Esophagus muscularis mucosa (tissue), 4 donors: ENCODE measurements at places on chromosomes 1 and 21. TPM values are rescaled to one million over a fixed set of nuclear protein-coding genes. Genes with fewer than 3 reads are reported as not detected.

Gene ZNF695
- total RNA-seq: not detected

- no peaks in the 10 kb centered on the region for H3K36me3 ChIP-seq
- H3K27ac ChIP-seq: no peak overlapping the region
- no peak overlapping the region for H3K4me3 ChIP-seq
- H3K27me3 ChIP-seq: no peaks in the 10 kb centered on the region
- peak; percentile 89 for DNase-seq
Measured at GRCh38 chr1:47175227-47175934, 14.5 kb downstream of the PDZK1IP1 start.

Gene MARK1
- total RNA-seq: 16.7 TPM

Gene LELP1
- total RNA-seq: not detected

DNA sequence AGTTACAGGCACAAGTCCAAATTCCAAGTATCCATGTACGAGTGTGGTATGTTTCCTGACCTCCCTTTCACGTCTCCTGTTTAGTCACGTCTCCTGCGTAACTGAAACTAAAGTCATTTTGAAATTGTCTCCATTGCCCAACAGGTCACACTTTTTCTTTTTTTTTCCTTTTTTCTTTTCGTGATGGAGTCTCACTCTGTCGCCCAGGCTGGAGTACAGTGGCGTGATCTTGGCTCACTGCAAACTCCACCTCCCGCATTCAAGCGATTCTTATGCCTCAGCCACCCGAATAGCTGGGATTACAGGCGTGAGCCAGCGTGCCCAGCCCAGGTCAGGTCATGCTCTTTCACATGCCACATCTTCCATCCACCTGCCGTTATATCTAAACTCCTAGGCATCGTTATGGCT, 38.2 kb downstream of the L1TD1 start:
- H3K27ac ChIP-seq: no peak overlapping the region
- H3K4me1 ChIP-seq: peaks cover 9% of the 10 kb centered on the region
- DNase-seq: no peak

Gene MMEL1
- 1.7 TPM for total RNA-seq

Gene KCNQ4
- 9.3 TPM for total RNA-seq

DNA sequence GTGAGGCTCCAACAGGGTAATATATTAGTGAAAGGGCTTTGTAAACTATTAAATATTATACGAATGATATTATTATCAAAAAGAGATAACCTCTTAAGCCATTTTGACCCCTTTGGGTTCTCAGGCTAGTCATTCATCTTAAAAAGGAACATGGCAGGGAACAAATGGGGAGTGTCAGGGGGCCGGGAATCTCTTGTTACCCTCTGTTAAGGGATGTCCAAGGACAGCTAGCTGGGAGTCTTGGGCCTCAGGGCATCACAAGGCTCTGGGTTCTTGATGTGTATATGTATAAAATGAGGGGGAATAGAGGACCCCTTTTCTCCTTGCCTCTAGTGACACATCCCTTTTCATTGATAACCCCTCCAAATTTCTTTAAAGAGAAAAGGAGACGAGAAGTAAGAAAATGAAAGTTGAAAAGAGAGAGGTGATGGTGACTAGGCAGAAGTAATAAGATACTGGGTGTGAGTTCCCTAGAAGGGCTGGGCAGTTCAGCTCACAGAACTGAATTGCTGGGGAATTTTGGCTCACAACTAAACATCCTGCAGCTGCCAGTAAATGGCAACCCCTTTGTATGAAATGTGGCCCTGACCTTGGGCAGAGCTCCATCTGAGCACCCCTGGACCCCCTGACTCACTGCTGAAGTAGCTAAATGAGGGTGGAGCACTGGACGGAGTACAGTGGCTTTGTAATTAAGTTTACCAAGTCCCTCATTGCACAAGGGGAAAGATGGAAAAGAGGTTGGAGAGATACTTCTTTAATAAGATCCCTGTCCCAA, 20.0 kb upstream of the ZNF326 start:
- no peaks in the 10 kb centered on the region for H3K4me1 ChIP-seq
- DNase-seq: no peak
- H3K27ac ChIP-seq: peak overlapping the region; percentile 10
- no peak overlapping the region for H3K4me3 ChIP-seq
- H3K36me3 ChIP-seq: no peaks in the 10 kb centered on the region

- H3K27ac ChIP-seq: peak overlapping the region; percentile 94
- H3K4me3 ChIP-seq: peak overlapping the region; percentile 68
- DNase-seq: no peak
- peaks cover 53% of the 10 kb centered on the region for H3K4me1 ChIP-seq
- no peaks in the 10 kb centered on the region for H3K27me3 ChIP-seq
Measured at GRCh38 chr1:153962088-153963029, 978 bp downstream of the SLC39A1 start.

DNA sequence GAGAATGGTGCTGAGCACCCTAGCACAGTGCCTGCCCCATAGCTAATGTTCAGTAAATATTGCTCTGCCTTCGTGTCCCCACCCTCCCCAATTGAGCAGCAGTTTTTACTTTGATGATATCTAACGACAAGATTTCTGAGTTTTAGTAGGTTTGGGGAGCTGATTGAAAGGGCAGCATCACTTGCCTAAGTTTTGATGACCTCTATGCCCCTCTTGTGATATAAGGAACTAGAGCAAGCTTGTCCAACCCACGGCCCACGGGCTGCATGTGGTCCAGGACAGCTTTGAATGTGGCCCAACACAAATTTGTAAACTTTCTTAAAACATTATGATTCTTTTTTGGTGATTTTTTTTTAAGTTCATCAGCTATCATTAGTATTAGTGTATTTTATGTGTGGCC, 1.6 kb downstream of the CNIH4 start:
- H3K27ac ChIP-seq: peak overlapping the region; percentile 28
- H3K4me1 ChIP-seq: peaks cover 13% of the 10 kb centered on the region
- H3K4me3 ChIP-seq: peak overlapping the region; percentile 88
- H3K36me3 ChIP-seq: no peaks in the 10 kb centered on the region

DNA sequence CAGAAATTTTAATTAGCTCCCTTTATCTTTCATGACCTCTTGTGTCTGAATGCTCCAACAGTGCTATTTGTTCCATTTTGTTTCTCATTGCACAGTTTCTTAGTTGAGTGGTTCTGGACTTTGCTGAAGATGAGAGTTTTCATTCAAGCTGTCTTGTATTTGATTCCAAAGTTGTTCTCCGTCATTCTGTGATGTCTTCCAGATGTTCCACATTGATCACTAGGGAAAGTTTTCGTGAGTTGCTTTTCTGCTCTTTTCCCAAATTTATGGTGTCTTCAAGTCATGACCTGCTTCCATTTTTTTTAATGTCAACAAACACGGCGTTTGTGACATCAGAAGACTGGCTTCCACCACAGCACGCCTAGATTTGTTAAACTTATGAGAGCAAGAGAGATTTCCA, 575.5 kb downstream of the MRPL39 start:
- H3K27me3 ChIP-seq: no peaks in the 10 kb centered on the region
- no peak overlapping the region for H3K4me3 ChIP-seq
- no peaks in the 10 kb centered on the region for H3K36me3 ChIP-seq
- no peak for DNase-seq
- no peaks in the 10 kb centered on the region for H3K4me1 ChIP-seq

Gene ADAM30
- not detected for total RNA-seq

Gene INSRR
- not detected for total RNA-seq

DNA sequence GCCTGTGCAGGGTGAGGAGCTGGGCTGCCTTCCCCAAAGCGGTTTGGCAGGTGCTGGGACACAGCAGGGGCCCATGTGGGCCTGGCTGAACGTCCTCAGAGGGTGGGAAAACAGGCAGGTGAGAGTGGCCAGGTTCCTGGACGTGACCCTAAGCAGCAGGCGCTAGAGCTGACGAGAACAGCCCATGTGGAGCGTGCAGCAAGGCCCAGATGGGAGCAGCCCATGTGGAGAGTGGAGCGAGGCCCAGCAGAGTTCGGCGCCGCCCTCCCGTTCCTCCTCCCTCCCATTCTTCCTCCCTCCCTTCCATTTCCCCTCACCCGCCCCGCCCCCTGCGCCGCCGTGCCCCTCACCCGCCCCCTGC, 314.4 kb upstream of the VAMP3 start:
- no peaks in the 10 kb centered on the region for H3K27me3 ChIP-seq
- H3K27ac ChIP-seq: no peak overlapping the region
- no peak for DNase-seq
- no peaks in the 10 kb centered on the region for H3K4me1 ChIP-seq
- H3K4me3 ChIP-seq: no peak overlapping the region
- H3K36me3 ChIP-seq: no peaks in the 10 kb centered on the region

Gene CYP4A11
- not detected for total RNA-seq

Gene MAP1LC3C
- total RNA-seq: 6.6 TPM

Gene TAF12
- total RNA-seq: 17.6 TPM

Gene KLF17
- 0.42 TPM for total RNA-seq

Gene BATF3
- 7.3 TPM for total RNA-seq

- no peak overlapping the region for H3K27ac ChIP-seq
- no peak overlapping the region for H3K4me3 ChIP-seq
- peak; percentile 78 for DNase-seq
Measured at GRCh38 chr1:109626682-109627408, 7.2 kb downstream of the AMPD2 start.

GRCh38 chr1:53810497-53810896, 27.6 kb downstream of the NDC1 start:
- H3K4me3 ChIP-seq: no peak overlapping the region
- H3K27ac ChIP-seq: no peak overlapping the region
- H3K27me3 ChIP-seq: no peaks in the 10 kb centered on the region

DNA sequence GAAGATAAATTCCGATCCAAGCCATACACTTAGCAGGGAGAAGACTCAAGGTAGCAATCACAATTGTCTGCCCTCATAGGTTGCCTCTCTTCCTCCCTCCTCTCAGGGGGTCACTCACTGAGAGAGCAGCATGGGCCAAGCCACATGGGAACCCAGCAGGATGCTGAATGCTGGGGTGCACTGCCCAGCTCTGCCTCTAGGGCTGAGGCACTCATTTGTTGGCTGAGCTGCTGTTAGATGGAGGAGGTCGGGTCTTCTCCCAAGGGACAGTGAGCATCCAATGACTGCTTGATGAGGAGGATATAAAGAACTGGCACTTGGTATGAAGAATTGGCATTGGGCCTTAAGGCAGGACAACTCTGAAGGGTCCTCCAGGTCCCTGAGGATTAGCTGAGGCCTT, 418.8 kb downstream of the SIPA1L2 start:
- H3K4me1 ChIP-seq: peaks cover 10% of the 10 kb centered on the region
- H3K27ac ChIP-seq: no peak overlapping the region
- H3K4me3 ChIP-seq: no peak overlapping the region
- DNase-seq: no peak

DNA sequence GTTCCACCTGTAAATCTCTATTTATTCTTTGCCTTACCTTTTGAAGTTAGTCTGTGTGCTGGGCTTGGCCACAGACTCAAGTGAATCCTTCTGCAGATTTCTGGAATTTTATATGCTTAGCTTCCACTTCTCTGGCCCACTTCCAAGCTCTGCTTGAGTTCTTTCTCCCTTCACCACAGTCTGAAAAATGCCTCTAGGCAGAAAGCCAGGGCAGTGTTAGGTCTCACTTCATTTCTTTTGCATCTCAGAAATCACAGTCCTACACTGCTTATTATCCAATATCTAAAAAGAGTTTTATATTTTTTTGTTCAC, 48.9 kb downstream of the INKA2 start:
- H3K27ac ChIP-seq: peak overlapping the region; percentile 66
- no peaks in the 10 kb centered on the region for H3K27me3 ChIP-seq
- no peak for DNase-seq
- H3K36me3 ChIP-seq: no peaks in the 10 kb centered on the region
- peaks cover 41% of the 10 kb centered on the region for H3K4me1 ChIP-seq

DNA sequence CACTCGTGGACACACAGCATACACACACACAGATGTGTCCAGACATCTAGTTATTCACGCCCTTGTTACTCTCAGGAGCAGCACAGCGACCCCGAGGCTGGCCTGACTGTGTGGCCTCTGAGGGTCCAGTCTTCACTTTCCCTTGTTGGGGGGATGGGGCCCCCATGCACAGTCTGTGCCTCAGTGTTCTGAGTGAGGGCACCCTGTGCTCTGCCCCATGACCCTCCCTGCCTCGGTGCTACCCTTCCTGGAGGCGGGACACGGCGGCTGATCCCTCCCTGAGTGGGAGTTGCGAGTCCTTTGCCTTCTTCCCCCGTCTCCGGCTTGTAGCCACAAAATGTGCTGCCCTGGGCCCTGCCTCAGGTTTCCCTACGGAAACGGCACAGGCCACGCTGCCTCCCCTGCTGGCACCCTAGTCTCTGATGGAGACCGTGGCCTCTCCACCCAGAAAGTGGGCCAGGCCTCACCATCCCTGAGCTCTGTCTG, 8.6 kb downstream of the CSTB start:
- H3K36me3 ChIP-seq: peaks cover under 1% of the 10 kb centered on the region
- no peak for DNase-seq
- peaks cover 21% of the 10 kb centered on the region for H3K4me1 ChIP-seq
- H3K4me3 ChIP-seq: no peak overlapping the region
- H3K27me3 ChIP-seq: no peaks in the 10 kb centered on the region
- no peak overlapping the region for H3K27ac ChIP-seq

GRCh38 chr1:163709636-163710035, 387.9 kb downstream of the NUF2 start:
- H3K4me1 ChIP-seq: no peaks in the 10 kb centered on the region
- H3K36me3 ChIP-seq: no peaks in the 10 kb centered on the region
- no peak for DNase-seq
- H3K27ac ChIP-seq: no peak overlapping the region
- no peaks in the 10 kb centered on the region for H3K27me3 ChIP-seq

Gene FYB2
- total RNA-seq: not detected

GRCh38 chr1:177786176-177786745, 183.6 kb downstream of the SEC16B start:
- H3K36me3 ChIP-seq: no peaks in the 10 kb centered on the region
- H3K4me1 ChIP-seq: no peaks in the 10 kb centered on the region
- no peak overlapping the region for H3K4me3 ChIP-seq
- no peak overlapping the region for H3K27ac ChIP-seq

Gene MROH9
- not detected for total RNA-seq

DNA sequence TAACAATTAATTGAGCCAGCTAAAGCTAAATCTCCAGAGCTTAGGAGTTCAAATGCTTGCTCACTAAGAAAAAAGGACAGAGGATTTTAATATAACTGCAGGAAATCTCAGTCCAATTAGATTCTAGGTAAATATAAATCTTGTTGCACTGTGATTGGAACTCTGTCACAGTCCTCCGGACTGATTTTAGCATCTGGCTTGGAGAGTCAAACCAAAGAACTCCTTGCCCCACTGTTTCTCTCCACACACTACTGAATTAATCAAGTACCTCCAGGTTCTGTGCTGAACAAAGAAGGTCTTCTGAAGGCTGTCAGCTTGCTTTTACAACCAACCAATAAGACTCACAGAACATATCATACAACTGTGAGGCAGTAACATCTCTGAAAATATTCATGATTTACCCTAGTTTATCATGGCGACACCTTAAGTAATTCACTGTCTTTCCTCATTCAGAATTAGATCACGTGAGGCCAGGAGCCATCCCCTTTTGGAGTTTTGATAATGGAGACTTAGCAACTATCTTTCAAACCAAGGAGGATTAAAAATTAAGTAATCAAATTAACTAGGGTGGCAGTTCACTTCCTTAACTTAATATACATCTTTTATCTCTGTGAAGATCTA, 176.0 kb downstream of the RERE start:
- peaks cover 43% of the 10 kb centered on the region for H3K4me1 ChIP-seq
- H3K27me3 ChIP-seq: no peaks in the 10 kb centered on the region
- H3K36me3 ChIP-seq: no peaks in the 10 kb centered on the region
- no peak for DNase-seq
- no peak overlapping the region for H3K4me3 ChIP-seq

- peaks cover 68% of the 10 kb centered on the region for H3K4me1 ChIP-seq
- DNase-seq: no peak
- H3K27me3 ChIP-seq: no peaks in the 10 kb centered on the region
- no peak overlapping the region for H3K4me3 ChIP-seq
- H3K36me3 ChIP-seq: no peaks in the 10 kb centered on the region
- peak overlapping the region; percentile 67 for H3K27ac ChIP-seq
Measured at GRCh38 chr1:230186874-230187273, 119.8 kb downstream of the GALNT2 start.

Gene SLC1A7
- total RNA-seq: 0.69 TPM
